ENCODE measurements at places on chromosomes 5 and 9.

GRCh38 chr9:111944241-111944866 lies 47.7 kb downstream of the UGCG start:
- DNase-seq: peak; percentile 91

DNA sequence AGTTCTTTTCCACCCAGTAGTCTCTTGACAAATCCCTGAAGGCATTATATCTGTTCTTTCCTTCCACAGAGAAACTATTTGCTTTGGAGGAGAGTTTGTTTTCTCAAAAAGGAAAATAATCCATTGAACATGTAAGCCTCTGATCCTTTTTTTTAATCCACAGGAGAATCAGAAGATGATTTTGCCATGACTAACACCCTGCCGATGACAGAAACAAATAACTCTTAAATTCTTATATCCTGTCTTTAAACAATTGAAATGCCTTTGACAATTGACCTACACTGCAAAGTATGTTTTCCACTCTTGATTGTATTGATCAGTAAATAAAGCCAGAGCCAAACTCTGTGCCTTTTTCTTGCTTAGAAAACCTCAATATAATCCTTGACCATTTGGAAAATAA lies 666.4 kb upstream of the CTNND2 start:
- DNase-seq: no peak

GRCh38 chr5:168624850-168625364 lies 45.7 kb upstream of the PANK3 start:
- DNase-seq: peak; percentile 28

DNA sequence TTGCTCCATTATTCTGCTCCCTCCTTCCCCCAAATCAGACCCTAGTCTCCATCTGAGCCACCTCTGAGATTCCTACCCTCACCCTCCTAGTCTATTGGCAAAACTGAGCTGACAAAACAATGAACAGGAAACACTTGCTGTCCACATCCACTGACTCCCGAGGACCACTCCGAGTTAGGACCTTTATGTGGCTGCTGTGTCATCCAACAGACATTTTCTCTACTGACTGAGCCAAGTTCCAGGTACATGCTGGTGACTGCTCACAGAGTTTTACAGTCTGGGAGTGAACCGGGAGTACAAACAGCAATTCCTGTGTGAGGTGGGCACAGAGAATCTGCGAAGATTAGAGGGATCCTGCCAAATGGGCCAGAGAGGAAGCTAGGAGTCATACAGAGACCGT lies 39.2 kb downstream of the CFAP90 start:
- DNase-seq: no peak

DNA sequence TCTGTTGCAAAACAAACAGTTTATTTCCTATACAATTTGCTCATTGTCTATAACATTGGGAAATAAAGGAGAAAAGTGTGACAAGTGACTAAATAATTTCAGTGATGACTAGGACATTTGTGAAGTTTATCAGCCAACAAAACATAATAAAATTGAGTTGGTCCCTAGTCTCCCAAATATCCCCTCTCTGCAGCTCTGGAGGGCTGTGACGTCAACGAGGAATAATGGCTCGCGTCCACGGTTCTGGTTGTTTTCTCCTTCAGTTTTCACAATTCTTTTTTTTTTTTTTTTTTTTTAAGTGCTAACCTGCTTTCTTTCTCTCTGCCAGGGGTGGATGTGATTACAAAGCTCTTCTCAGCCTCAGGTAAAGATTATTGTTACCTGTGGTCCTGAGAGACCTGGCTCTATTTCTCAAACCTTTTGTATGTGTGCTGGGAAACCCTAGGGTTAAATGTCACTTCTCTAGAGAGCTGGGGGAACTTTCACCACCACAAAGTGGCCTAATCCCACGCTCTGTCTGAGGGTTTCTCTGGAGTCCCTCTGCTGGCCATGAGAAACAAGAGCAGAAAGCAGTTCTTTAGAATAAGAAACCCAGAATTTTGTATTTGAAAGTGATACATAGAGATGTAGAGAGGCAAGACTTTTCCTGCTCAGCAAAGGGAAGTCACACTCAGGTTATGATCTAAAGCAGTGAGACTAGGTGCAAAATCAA lies 36.2 kb upstream of the ANKRD55 start:
- peak; percentile 77 for DNase-seq

DNA sequence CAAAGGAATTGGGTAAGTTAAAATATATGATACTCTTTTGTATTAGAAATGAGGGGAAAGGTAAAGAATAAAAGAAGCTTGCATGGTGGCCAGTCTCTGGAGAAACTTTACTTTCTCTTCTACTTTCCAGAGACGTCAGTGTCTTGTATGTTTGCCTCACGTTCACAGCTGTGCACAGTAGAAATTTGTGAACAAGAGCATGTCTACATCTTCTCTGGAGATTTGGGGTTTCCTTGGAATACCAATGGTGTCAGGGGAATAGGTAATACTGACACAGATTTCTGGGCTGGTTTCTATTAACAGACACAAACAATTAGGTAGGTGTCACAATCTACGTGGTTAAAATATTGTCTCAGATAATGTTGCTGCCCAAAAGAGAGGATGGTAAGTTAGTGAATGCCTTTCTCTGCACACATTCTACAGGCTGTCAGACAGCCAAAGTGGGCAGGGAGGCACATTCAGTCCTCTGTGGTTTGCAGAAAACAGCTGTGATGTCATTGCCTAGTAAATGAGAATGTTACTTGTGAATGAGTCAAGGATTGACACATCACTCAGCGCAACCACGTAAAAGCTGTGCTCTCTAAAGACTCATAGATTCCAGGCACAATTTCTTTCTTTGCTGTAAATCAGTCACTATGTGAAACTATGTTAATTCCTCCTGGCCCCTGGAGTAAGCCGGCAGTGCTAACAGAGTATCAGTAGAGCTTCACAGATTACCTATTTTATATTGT lies 397.1 kb downstream of the MAN2A1 start:
- peak; percentile 65 for DNase-seq

DNA sequence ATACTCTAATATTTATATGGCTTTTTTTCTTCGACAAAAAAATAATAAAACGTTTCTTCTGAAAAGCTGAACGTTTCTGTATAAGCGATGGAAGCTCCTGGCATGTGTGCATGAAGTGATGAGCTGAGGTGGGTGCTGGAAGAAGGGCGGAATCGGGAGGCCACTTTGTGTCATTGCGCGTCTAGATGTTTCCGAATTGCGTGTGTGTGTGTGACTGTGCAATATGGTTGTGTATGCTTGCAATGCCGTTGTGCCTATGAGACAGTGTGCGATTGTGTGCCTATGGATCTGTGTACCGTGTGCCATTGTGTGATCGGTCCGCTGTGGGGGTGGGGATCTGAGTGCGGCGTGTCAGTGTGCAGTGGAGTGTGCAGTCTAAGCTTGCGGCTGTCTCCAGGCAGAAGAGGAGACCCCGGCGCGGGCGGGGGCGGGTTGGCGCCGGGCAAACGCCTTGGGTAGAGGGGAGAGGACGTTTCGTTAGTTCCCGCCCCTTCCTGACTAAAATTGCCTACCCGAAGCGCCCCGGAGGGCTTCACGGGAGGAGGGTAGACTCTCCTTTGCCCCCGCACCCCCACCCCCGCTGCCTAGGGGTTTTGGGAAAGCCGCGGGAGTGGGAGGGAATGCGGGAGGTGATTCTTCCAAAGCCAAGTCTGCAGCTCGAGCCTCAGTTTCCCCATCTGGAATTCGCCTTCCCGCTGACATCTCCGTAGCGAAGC lies 24.2 kb downstream of the PCDHGC5 start:
- no peak for DNase-seq

DNA sequence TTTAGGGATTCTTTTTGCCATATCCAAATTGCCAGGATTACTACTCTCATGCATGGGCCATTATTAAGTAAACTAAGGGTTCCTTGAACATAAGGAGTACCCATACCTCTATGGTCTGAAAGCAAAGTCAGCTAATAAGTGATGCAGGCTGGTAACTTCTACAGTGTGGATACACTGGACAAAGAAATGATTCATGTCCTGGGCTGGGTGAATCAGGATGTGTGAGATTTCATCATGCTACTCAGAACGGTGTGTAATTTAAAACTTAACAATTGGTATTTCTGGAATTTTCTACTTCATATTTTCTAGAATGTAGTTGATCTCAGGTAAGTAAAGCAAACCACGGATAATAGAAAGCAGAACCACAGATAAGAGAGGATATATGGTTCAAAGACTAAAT lies 428.8 kb downstream of the CHSY3 start:
- DNase-seq: no peak

- DNase-seq: no peak
Observed at GRCh38 chr5:28430565-28431178, 1392.3 kb upstream of the CDH9 start.

DNA sequence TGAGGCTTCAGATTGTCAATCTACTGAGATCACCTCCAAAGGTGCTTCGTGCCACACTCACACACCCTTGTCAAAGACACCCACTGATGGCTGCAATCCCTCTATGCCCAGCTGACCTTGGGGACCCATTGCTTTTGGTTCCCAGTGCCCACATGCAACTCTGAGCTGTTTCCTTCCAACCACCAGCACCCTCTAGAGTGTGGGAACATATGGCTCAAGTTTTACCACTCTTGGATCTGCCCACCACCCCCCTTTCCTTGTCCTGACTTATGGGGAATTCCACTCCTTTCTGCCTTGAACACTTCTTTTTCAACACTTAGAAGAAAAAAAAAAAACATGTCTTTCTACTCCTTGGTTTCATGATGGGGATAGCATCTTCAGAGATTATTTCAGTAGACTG lies 360.2 kb downstream of the ENC1 start:
- no peak for DNase-seq

DNA sequence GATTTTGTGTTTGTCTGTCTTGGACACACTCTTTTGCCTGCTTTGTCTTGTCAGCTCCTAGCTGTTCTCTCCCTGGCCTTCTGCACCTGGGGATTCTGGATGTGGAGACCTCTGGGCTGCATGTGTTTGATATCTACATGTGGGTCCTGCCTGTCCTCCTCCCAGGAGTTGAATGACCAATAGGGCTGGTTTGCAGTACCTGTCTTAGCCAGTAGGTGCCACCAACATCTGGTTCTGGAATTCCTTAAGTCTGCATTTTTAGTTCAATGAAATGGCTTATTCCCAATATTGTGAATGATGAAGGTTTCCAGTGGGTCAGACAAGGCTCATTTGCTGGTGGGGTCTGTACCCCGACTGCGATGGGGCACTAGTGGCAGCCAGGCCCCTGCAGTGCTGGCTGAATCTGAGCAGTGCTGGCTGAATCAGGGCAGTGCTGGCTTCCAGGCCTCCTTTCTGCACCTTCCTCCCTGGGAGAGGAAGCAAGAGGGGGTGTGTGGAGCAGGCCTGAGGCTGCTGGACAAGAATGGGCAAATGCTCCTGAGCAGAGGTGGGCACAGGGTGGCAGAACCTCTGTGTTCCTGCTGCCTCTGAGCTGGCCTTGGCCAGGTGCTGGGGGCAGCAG lies 73.3 kb downstream of the RXRA start:
- DNase-seq: peak; percentile 49

- no peak for DNase-seq
Observed at GRCh38 chr9:87732756-87733155, 6.8 kb downstream of the CTSL start.

DNA sequence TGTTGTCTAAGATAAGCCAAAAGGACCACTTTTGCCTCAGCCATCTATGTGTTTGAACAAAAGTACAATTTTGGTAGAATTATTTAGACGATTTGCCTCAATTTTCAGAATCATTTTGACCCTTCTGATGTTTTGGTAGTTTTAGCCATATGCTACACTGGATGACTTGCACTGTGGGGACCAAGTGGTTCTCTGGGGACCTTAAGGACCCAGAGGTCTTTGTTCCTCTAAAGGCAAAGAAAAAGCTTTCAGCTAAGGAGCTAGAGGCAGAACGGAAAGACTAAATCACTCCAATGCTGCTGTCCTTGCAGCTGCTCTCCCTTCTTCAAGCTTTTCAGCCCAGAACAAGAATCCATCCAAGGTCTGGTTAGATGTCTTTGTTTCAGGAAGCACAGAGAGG lies 51.0 kb upstream of the APC start:
- DNase-seq: no peak

DNA sequence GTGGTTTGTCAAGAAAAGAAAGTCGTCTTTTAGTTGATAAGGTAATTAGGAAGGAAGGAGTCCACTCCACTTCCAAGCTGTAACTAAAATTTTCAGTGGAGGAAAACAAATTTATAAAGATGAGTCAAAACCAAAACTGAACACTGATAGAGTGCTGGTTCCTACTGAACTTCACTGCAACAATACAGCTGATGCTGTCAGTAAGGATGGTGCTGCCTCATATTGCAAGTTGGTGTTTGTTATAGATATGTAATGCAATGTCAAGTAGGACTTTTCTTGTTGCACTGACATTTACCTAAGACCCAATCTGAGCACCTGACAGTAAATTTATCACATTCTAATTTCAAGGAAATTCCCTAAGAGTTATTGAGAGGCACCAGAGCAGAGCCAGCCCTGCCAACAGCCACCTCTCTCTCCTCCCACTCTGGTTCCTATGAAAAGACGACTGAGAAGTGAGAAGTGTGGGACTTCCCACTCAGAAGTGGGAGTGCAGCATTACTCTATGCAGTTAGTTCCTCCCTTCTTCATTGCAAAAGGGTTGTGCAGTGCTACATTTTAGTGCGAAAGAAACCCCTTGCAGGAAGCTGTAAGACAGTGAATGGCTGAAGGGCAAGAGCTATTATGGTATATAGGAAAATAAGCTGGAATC lies 350.8 kb downstream of the NFIB start:
- peak; percentile 32 for DNase-seq

DNA sequence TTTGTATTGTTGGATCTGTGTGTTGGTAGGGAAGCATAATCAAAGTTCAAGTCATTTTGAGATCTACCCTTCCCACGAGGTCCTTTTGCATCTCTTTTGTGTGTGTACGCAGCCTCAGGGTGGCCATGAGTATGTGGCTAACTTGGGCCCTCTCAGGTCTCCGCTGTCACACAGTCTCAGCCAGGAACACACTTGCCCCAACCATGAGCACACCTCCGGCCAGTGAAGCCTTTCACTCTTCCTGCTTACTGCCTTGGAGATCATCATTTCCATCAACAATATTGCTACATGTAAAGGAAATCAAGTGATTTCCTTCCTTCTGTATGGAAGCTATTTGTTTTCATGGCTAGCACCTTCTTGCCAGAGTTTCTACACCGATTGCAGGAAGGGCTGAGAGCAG lies 13.9 kb downstream of the ZNF346 start:
- no peak for DNase-seq

DNA sequence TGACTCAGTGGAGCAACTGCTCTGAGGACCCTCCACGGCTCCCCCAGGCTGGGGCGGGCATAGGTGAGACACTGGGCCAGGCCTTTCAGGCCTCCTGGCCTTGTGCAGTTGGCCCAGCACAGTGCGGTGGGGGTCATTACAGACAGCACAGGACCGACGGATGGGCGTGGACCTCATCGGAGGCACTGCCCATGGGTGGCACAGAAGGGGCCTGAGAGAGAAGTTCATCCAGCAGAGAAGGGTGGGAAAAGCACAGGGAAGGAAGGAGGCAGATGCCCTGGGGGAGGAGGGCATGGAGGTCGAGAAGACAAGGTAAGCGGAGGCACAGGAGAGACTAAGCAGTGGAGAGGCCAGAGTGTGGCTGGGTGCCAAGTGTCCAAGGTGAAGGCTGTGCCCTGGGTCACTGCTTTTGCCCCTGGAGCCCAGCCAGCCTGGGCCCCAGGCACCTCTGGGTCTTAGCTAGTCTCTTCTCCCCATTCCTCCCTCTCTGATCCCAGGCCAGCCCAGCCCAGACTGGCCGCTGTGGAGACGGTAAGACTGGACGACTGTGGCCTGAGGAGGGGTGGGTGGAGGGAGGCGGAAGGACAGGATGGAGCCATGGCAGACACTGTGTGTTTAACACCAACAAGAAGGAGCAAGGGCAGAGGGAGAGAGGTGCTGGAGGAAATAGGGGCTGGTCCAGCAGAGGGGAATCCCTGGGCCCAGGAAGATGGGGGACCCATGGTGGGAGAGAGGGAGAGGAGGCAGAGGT lies 5.7 kb downstream of the IL3 start:
- no peak for DNase-seq

- no peak for DNase-seq
Observed at GRCh38 chr9:138112791-138113600, 235.4 kb downstream of the CACNA1B start.

- peak; percentile 56 for DNase-seq
Observed at GRCh38 chr9:133477992-133478850, 678 bp downstream of the SLC2A6 start.
